ENCODE measurements at places on chromosomes 5 and 9. TPM values are rescaled to one million over a fixed set of nuclear protein-coding genes. Genes with fewer than 3 reads are reported as not detected.

- no peak for DNase-seq
Observed at GRCh38 chr9:22278426-22278825, 168.2 kb upstream of the DMRTA1 start.

- DNase-seq = no peak
Observed at GRCh38 chr5:132505641-132506040, 15.1 kb upstream of the IRF1 start.

DNA sequence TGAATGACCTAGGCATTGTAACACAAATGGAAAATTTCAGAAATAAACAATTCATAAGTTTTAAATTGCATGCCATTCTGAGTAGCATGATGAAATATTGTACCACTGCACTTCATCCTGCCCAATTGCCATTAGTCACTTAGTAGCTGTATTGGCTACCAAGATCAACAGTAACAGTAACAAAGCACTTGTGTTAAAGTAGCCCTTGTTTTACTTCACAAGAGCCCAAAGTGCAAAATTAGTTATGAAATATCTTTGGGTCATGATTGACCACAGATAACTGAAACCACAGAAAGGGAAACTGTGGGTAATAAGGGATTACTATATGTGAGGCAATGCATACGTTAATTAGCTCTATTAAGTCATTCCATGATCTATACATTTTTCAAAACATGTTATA lies 33.3 kb upstream of the RORB start:
- no peak for DNase-seq

Gene ECM2
- 2.6 TPM for total RNA-seq

All from fibroblast of villous mesenchyme (primary cell).